ENCODE measurements at places on chromosomes 12 and 14.

- DNase-seq: no peak
Measured at GRCh38 chr12:47190271-47190750, 110.6 kb upstream of the AMIGO2 start.

- no peak for DNase-seq
Measured at GRCh38 chr12:31859232-31859977, 99.8 kb upstream of the RESF1 start.

- DNase-seq: no peak
Measured at GRCh38 chr12:68793975-68794652, 13.9 kb upstream of the MDM2 start.

GRCh38 chr12:129127211-129127610, 273.9 kb downstream of the GLT1D1 start:
- DNase-seq: no peak

GRCh38 chr12:121804417-121805111, 755 bp downstream of the SETD1B start:
- DNase-seq: peak; percentile 35

DNA sequence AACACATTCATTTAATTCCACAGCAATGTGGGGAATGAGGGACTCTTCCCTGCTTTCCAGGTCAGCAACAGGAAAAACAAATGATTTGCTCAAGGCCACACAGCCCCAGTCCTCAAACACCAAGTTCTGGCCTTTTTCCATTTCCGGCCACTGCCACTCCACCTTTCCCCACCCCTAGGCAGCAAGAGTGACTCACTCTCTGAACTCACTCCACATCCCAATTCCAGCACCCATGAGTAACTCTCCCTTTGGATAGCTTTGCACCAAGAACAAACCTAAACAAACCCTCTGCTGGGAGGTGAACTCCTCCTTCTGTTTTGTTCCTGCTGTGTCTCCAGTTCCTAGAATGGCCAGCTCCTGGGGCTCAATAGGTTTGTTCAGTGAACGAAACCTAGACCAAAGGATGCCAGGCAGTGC, 30.4 kb upstream of the PLEKHG6 start:
- DNase-seq: no peak

DNA sequence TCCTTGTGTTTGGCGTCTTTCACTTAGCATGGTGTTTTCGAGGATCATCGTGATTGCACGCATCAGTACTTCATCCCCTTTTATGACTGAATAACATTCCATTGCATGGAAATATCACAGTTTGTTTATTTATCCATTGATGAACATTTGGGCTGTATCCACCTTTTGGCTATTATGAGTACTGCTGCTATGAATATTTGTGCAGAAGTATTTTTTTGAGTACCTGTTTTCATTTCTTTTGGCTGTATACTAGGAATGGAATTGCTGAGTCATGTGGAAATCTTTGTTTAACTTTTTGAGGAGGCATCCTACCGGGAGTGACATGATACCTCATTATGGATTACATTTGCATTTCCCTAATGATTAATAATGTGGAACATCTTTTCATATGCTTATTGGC, 66.4 kb downstream of the WNK1 start:
- no peak for DNase-seq

DNA sequence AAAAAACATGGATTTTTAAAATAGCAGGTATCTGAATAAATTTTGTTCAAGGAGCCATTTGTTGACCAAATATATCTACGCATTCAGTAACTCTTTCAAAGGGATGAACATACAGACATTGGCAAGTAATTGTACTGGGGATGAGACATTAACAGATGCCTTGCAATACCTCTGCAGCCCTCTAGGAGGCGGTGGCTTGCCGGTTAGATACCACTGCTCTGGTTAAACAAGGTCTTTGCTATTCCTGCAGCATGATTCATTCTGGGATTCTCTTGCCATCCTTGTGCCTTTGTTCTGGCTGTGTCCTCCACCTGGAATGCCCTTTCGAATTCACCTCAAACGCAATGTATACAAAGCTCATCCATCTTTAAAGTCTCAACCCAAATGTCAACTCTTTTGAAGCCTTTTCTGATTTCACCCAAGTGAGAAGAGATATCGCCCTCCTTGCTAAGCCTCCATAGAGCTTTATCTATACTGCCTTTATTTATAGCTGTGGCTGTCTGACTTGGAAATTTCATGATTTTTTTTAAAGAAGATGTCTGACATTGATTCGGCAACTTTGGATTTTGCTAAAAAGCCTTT, 131.0 kb upstream of the SRRM4 start:
- DNase-seq: no peak
